Hippocampal formation (tissue), 2 donors: ENCODE measurements at places on chromosomes 7 and 10.

DNA sequence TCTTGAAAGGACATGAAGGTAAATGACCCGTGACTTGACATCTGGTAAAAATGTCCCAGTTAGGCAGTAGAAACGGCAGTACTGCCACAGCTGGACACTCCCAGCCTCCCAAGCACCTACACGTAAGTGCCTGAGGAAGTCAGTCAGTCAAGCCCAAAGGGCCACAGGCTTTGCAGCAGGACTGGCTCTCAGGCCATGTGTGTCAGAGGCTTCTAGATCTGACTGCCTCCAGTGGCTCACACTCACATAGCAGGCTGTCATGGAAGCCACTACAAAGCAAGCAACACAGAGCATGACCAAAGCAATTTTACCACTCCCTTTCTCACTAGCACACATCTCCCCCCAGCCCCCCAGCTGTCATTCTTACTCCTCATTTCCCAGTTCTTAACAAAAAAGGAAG, 17.8 kb upstream of the CCNJ start:
- DNase-seq = no peak

DNA sequence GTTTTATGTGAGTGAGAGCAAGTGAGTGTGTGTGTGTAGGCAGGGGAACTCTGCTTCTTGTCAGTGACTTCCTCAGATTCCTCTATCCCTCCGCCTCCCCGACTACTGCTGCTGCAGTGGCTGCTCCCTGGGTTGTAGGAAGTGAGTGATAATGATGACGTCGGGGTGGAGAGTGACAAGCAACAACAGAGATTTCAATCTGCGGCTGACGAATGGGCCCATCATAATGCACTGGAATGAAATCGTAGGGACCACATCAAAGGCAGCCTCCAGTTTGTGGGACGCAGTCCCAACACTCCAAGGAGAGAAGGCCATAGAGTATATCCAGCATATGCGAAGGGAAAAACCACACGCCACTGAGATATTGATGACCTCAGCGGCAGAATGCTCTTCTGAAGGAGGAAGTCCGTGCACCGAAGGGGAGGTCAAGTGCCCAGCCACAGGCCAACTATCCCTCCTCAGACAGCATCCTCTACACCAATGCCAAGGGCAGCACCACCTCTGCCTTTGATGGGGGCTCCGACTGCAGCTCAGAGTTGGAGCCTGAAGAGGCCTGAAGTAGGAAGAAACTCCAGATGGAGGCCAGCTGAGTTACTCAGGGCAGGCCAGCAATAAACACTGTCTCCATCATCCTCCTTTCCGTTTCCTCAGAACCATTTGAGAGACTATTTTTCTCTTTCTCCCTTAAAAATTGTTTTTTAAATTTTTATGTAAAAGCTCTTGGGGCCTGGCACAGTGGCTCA, 11.3 kb upstream of the STMP1 start:
- no peak for DNase-seq

- DNase-seq = no peak
Measured at GRCh38 chr7:36979810-36980248, 255.5 kb upstream of the AOAH start.

DNA sequence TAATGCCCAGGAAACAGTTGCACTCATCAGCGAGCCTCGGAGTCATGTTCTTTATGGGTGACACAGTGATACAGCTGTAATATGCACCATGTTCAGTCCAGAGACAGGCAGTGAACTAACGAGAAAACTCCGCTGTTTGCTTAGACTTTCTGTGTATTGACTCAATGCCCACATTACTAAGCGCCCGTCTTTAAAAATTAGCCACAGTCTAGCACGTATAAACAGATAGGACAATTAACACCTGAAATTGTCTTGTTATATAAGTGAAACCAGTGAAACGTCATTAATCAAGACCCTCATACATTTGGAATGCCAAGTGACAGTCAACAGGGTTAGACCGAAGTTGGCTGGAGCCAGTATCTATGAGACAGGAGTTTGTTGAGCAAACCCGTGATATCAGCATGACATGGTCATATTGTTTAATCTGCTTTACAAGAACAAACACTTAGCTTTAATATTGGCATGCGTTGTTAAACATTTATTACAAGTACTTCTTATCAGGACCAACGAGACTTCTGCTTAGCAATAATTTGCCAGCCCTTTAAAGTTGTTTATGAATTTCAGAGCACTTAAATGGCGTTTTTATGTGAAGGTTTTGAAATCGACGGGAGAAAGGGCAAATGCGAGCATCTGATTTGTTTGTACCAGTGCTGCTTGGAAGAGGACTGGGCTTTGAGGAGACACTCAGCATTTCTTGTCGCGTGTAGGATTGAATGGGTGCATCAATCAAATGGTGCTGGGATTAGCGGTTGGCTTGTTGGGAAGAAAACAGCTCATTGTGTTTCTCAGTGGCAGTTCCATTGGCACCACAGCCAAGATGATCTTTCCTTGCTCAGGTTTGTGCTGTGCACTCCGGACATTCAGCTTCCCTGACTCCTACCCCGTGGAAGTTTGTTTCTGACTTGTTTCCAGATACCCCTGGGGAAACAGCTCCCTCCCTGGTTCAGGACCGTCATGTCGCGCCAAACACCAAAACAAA, 56.3 kb downstream of the CAMK1D start:
- DNase-seq = no peak
